Suppressor macrophage treated with lipopolysaccharide for 1 hour (primary cell): ENCODE measurements at places on chromosomes 6 and 20.

- no peak for DNase-seq
These were observed 73.2 kb upstream of the BHLHE23 start for GRCh38 chr20:63079971-63080370.

DNA sequence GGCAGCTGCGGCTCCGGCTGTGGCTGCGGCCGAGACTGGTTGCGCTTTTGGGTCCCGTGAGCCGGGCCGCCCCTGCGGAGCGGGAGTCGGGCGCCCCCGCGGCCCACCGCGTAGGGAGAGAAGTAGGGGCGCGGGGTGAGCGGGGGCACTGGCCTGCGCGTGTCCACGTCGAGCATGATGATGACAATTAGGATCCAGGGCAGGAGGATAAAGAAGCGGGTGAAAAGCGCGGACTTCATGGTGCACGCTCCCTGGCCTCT lies 739 bp downstream of the B3GAT2 start:
- DNase-seq: no peak

GRCh38 chr20:40457404-40457803 lies 231.6 kb downstream of the MAFB start:
- DNase-seq: no peak

DNA sequence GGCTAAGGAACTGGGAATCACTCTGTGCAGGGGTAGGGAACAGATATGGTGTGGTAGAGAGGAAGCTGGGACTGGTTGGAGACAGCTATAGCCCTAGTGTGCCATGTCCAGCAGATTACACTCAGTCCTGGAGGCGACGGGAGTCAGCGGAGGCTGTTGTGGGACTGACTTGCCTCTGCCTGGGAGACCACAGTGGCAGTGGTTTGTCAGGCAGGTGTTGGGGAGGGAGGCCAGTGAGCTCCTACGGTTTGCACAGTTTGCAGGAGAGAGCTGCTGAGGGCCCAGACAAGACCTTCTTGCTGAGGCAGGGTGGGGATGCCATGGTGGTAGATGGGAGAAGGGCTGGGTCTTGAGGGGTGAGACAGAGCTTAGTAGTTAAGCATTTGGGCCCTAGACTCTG lies 4.9 kb downstream of the PLCG1 start:
- no peak for DNase-seq

GRCh38 chr6:32529697-32530430 lies at the start of gene HLA-DRB5:
Gene HLA-DRB5 (minus strand): TSS chr6:32530287. CDS start chr6:32530224, 63 bp downstream.
- peak; percentile 64 for DNase-seq

- DNase-seq: no peak
These were observed 98.9 kb downstream of the TBC1D7 start for GRCh38 chr6:13229205-13230085.

GRCh38 chr6:155472886-155473285 lies 17.2 kb upstream of the NOX3 start:
- no peak for DNase-seq

DNA sequence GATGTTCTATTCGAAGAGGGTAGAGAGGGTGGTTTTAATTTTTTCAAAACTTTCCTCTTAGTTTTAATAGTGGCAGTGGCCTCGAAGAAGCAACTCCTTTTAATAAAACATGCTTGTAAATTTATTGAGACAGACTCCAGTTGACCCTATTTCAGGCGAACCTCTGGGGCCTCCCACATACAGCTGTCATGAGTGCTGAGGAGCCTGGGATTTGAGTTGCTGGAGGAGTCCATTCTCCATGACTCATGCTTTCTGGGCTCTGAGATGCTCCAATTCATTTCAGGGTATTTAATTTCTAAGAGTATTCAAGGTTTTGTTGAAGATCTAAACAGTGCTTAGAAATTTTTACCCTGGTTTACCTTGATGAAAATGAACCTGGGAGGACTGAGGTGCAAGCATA lies 580.4 kb downstream of the CBLN4 start:
- no peak for DNase-seq

- DNase-seq: no peak
These were observed 69.9 kb upstream of the STMND1 start for GRCh38 chr6:17031961-17032360.

GRCh38 chr6:120876424-120876823 lies 457.9 kb downstream of the TBC1D32 start:
- no peak for DNase-seq

- DNase-seq: no peak
These were observed 32.9 kb upstream of the GATA5 start for GRCh38 chr20:62508641-62509051.

GRCh38 chr6:1424306-1424927 lies 35.0 kb downstream of the FOXF2 start:
- DNase-seq: peak; percentile 47

- peak; percentile 39 for DNase-seq
These were observed 74.1 kb upstream of the TOX2 start for GRCh38 chr20:43840382-43841070.

DNA sequence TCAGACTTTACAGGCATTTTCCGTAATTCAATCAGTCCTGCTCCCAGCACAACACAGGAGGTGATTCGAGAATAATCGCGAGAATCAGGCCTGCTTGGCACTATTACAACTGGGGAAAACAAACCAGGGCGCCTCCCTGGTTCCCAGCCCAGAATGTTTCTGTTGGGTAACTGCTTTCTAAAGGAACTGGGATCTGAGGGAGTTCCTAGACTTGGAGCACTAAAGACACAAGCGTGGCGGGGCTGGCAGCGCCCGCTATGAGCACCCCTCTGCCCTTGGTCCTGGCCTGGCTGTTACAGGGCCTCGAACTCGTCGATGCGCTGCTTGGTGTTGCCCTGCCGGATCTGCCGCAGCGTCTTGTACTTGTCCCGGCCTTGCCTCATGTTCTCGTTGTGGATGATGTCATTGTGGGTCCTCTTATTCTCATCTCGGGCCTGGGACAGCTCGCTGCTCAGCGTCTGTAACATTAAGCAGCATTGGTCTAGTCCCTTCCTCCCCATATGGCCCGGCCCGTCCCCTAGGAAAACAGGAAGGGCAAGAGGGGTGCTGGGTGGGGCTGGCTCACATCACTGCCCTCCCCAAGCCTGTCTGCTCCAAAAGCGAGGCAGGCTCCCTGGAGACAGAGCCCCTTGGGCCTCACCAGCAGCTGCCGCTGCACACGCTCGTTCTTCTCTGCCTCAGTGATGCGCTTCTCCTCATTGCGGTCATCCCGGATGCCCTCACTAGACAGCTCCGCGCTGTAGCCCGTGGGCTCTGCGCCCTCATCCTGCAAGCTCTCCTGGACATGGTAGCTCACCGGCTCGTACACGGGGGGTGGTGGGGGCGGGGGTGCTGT lies 52.3 kb downstream of the EZR start:
- no peak for DNase-seq

- peak; percentile 36 for DNase-seq
These were observed 32.7 kb upstream of the MAP7 start for GRCh38 chr6:136582711-136583471.

- DNase-seq: peak; percentile 64
These were observed 88.2 kb downstream of the TCP11 start for GRCh38 chr6:35052694-35053565.

DNA sequence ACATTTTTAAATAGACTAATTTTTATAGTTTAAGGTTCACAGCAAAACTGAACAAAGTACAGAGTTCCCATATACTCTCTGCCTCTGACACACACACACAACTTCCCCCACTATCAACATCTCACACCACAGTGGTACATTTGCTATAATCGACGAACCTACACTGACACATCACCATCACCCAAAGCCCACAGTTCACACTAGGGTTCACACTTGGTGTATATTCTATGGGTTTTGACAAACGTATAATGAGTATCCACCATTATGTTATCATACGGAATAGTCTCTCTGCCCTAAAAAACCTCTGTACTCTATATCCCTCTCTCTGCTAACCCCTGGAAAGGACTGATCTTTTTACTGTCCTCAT lies 15.6 kb downstream of the TMEM30A start:
- no peak for DNase-seq

GRCh38 chr6:257774-258173 lies 34.5 kb upstream of the DUSP22 start:
- DNase-seq: no peak

GRCh38 chr6:136304410-136304809 lies 14.8 kb upstream of the BCLAF1 start:
- no peak for DNase-seq

- no peak for DNase-seq
These were observed 4.9 kb upstream of the DEK start for GRCh38 chr6:18269253-18269652.

GRCh38 chr20:16939051-16939450 lies 190.9 kb downstream of the OTOR start:
- DNase-seq: no peak

- peak; percentile 59 for DNase-seq
These were observed 130.1 kb downstream of the NFATC2 start for GRCh38 chr20:51412333-51412871.

DNA sequence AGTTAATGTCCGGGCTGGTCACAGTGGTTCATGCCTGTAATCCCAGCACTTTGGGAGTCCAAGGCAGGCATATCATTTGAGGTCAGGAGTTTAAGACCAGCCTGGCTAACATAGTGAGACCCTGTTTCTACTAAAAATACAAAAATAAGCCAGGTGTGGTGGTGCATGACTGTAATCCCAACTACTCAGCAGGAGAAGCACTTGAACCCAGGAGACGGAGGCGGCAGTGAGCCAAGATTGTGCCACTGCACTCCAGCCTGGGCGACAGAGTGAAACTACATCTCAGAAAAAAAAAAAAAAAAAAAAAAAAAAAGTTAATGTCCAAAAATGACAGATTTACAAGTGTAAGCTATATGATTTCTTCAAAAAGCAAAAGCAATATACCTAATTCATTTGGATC lies 124.9 kb downstream of the CCDC170 start:
- DNase-seq: no peak
